ENCODE measurements at places on chromosomes 3 and 15.
A peak's percentile ranks its signal among the peaks of the same experiment; 100 is the strongest.

- DNase-seq = no peak
These were observed 357.5 kb upstream of the CADM2 start for GRCh38 chr3:84601303-84601702.

DNA sequence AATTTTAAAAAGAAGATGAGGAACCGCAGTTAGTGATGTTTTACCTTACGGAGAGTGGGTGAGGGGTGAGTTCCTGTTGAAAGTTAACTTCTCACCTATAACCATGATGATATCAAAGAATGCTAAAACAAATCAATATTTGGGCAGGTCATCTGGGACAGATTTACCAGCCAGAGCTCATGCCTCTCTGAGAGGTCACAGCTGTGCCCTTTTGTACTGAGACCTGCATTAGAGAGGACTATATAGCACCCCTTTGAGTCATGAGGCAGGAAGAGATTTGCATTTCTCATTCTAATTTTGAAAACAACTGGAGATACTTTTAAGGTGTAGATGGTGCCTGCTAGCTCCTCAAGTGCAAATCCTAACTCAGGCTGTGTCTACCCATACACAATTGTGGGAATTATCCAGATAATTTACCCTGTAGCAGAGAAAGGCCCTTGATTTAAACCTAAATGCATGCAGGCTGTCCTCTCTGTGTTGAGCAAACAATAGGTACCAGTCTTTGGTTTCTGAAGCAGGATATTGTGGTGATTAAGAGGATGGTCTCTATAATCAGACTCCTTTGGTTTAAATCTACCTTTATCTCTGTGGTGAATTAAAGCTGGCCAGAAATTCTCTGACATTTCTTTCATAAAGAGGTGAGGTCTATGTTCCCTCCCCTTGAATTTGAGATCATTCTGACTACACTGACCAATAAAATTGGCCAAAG is 5.8 kb upstream of the TM4SF4 start:
- DNase-seq = no peak

- DNase-seq = no peak
These were observed 125.6 kb downstream of the ETFA start for GRCh38 chr15:76185716-76186115.

DNA sequence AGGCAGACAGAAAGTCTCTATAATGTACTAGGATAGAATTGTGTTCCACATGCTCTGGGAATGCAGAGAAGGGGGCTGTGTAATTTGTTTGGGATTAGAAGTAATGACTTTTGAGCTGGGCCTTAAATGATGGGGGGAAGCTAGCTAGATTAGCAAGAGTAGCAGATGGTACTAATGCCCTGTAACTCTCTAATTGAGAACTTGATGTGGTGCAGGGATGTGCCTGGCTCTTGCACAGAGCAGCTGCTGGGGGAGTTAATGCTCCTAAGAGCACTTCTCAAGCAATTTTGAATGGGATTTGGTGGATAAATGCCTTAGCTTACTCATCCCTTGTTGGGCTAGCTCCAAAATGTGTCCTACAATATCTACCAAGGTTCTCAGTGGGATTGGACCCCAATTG is 12.4 kb upstream of the SYN2 start:
- no peak for DNase-seq

- DNase-seq = no peak
These were observed 20.5 kb downstream of the IFT80 start for GRCh38 chr3:160378331-160379109.

DNA sequence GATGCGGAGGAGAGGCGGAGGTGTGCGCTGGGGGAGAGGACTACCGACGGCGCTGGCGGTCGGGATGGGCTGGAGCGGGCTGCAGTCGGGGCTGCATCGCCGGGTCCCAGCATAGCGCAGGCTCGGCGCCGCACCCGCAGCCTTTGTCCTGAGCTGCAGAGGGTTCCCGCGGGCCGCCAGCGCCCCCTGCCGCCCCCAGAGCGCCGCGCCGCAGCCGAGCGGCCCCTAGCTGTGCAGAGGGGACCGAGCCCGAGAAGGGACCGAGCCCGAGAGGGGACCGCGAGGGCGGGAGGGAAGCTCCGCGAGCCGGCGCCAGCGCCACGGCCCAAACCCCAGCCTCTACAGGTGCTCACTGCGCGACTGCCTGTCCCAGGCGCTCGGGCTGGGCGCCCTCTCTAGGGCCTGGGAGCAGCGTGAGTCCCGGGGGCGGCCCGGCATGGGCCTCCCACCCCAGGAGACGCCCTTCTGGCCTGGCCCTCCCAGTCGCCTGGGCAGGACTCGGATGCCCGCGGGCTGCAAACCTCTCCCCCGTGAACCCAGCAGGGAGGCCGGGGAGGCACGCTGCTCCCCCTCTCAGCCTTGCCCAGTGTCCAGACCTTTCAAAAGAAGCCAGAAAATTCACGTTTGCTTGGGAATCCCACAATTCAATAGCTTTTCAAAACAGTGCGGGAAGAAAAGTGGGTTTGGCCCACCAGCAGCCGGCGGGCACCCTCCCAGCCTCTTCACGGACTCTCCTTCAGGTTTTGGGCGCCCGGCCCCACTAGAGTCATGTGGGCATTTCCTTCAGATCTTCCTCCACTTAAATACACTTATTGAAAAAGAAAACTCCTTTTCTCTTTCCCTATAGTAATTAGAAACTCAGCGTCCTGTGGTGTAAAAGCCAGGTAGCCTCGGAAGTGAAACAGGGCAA is 134.7 kb downstream of the TPRA1 start:
- DNase-seq = peak; percentile 49

DNA sequence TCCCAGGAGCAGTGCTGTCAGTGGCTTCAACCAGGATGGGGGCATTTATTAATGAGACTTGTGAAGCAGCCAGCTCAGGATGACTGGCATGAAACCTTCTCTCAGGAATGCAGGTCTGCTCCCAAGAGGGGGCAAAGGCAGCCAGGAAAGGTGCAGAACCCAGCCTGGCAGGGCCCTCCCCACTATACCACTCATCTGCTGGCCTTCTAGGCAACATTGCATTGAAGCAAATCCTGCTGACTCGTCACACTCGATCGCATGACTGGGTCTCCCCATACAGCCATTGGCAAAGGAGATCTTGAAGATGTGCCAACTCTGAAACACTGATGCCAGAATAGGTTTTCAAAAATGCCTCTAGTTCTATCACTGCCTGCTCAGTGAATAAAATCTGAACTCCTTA is 65.7 kb upstream of the CMTM7 start:
- no peak for DNase-seq

- no peak for DNase-seq
These were observed 43.9 kb upstream of the TRPM1 start for GRCh38 chr15:31145271-31145911.

GRCh38 chr3:32888739-32889138 is 62.7 kb upstream of the CCR4 start:
- DNase-seq = no peak

DNA sequence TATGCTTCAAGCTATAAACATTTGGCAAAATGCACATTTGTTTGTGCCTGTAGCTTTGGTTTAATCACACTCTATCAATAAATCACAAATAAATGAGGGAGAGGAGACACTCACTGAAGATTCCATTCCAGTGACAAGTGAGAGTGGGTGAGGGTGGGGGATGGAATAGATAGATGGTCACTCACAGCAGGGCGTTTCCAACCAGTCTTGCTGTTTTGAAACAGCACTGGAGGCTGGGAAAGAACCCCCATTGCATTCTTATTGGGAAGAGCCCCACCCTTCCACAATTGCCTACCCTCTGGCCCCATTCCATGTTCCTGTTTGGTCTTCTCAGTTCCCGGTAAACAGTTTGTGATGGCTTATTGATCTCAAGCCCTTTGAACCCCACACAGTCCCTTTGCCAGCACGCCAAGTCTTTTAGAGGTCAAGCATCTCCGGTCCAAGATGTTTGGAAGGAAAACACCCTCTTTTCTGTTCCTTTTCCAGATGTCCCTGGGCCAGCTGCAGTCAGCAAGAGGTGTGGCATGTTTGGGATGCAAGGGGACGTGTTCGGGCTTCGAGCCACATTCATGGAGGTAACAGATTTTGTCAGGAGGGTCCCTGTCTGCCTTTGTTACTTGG is 30.7 kb downstream of the LMCD1 start:
- no peak for DNase-seq

GRCh38 chr3:24460974-24461373 is 33.7 kb downstream of the THRB start:
- no peak for DNase-seq

DNA sequence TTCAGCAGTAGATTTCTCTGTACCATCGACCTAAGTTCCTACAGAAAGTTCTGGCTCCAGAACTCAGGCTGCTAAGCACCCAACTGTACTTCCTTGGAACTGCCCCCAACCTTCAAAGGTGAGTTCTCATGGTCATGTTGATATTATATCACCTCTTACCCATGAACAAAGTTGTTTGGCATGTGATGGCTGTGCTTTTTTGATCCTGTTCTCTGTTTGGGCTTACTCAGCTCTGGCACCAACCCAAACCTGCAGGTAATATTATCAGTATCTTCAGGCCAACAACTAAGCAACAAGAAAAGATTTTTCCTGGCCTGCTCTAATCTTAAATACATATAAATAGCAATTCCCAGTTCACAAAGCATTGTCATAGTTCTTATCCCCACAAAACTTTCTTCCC is 318.7 kb upstream of the LMCD1 start:
- DNase-seq = no peak

GRCh38 chr3:156472150-156472549 is 82.8 kb downstream of the SSR3 start:
- no peak for DNase-seq

DNA sequence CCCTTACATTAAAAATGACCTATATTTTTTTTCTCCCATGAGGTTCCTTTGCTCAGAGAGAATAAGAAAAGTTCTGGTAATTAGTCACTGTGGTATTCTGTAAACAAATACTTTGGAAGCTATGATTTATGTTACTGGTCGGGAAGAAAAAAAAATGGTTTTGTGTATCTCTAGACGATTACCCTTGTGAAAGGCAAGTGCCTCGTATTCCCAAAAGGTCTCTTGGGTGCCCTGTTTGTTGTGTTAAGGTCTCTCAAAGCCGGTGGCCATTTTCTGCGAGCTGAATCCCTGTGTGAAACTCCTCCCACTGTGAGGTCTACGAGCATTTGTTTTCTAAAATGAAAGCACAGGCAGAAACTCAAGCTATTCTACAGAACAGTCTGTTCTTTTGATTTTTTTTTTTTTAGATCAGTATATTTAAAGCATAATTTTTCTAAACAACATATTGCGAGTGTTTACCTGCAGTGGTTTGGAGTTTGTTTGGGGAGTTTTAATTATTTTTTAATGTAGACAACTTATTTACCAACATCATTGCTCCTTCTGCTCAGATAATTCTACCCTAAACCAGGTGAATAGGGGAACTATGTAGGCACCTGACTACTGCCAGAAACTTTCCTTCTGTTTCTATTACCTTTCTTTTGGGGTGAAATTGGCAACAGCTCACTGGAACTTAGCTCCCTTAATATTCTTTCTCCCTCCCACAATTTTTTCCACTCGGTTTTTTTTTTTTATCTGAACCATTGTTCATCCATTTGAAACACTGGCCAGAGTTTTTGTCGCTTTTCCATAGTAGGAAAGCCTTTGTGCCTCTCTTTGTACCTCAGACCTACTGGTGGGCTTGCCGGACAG is 44.0 kb downstream of the ZBTB38 start:
- DNase-seq = no peak

- DNase-seq = no peak
These were observed 35.3 kb downstream of the KCNH8 start for GRCh38 chr3:19183584-19183983.

- no peak for DNase-seq
These were observed 3.6 kb upstream of the ARHGAP31 start for GRCh38 chr3:119290613-119291012.

DNA sequence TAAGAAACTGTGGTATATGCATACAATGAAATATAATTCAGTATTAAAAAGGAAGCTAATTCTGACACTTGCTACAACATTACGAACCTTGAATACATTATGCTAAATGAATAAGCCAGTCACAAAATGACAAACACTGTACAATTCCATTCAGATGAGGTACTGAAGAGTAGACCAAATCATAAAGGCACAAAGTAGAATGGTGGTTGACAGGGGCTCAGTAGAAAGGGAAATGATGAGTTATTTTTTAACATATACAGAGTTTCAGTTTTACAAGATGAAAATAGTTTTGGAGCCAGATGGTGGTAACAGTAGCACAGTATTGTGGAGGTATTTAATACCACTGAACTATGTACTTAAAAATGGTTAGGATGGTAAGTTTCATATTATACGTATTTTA is 254.6 kb upstream of the RBMS3 start:
- DNase-seq = no peak

DNA sequence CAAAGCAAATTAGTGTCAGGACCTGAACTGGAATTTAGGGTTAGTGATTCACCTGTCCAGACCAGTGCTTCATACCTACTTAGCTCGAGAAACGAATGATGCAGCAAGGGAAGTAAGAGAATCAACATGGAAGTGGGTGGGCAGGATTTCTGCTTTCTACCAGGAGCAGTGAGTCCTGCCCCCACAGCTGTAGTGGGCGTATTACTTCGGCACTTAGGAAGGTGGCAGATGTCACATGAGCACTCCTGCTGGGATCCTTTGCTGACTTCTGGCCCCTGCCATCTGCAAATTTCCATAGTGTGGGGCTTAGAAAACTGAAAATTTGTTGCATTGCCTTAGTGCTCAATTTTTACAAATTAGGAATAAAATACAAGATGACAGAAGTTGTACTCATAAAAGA is 31.2 kb downstream of the RYR3 start:
- no peak for DNase-seq
